Spleen (tissue), 13 donors: ENCODE measurements at places on chromosomes 4 and X. TPM values are rescaled to one million over a fixed set of nuclear protein-coding genes. Genes with fewer than 3 reads are reported as not detected.

- no peak overlapping the region for H3K27ac ChIP-seq
- H3K4me1 ChIP-seq, result peaks cover 21% of the 10 kb centered on the region
- H3K27me3 ChIP-seq, result no peaks in the 10 kb centered on the region
- no peak for DNase-seq
- no peaks in the 10 kb centered on the region for H3K36me3 ChIP-seq
Observed at GRCh38 chr4:54281054-54281766, 52.1 kb downstream of the PDGFRA start.

- H3K27ac ChIP-seq, result no peak overlapping the region
- no peaks in the 10 kb centered on the region for H3K27me3 ChIP-seq
- DNase-seq, result no peak
- H3K4me1 ChIP-seq, result no peaks in the 10 kb centered on the region
Observed at GRCh38 chr4:26467724-26468123, 22.6 kb downstream of the CCKAR start.

The ADGRL3 gene
- total RNA-seq, result 0.92 TPM

DNA sequence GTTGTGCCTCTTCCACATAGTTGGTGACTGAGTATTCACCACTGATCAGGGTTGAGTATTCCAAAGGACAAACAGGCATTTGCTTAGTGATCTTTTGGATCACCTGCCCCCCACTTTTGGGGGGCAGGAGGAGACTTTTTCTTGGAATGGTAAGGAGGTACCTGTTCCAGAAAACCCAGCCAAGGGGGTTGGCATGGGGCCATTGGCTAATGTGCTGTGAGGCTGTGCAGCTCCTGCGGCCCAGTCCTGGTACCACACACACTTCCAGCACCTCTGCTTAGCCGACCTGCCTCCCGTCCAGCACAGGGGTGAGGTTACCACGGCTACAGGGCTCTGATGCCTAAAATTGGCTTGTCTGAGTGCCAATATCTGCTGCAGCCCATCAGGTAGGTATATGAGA lies 40.1 kb upstream of the MGST2 start:
- H3K27me3 ChIP-seq, result no peaks in the 10 kb centered on the region
- no peak overlapping the region for H3K4me3 ChIP-seq
- no peak overlapping the region for H3K27ac ChIP-seq

- H3K36me3 ChIP-seq, result no peaks in the 10 kb centered on the region
- no peak for DNase-seq
- H3K27ac ChIP-seq, result no peak overlapping the region
- no peak overlapping the region for H3K4me3 ChIP-seq
- no peaks in the 10 kb centered on the region for H3K27me3 ChIP-seq
Observed at GRCh38 chr4:79147251-79147650, 178.6 kb downstream of the NAA11 start.

The GASK1B gene
- 30.9 TPM for total RNA-seq

GRCh38 chr4:24780936-24781495 lies 14.4 kb upstream of the SOD3 start:
- no peaks in the 10 kb centered on the region for H3K27me3 ChIP-seq
- DNase-seq, result no peak
- no peaks in the 10 kb centered on the region for H3K36me3 ChIP-seq
- no peak overlapping the region for H3K27ac ChIP-seq

The CD38 gene
- total RNA-seq, result 62.7 TPM

- H3K4me1 ChIP-seq, result no peaks in the 10 kb centered on the region
- H3K36me3 ChIP-seq, result no peaks in the 10 kb centered on the region
- peak; percentile 61 for DNase-seq
Observed at GRCh38 chr4:100870940-100871772, 353.3 kb upstream of the EMCN start.

DNA sequence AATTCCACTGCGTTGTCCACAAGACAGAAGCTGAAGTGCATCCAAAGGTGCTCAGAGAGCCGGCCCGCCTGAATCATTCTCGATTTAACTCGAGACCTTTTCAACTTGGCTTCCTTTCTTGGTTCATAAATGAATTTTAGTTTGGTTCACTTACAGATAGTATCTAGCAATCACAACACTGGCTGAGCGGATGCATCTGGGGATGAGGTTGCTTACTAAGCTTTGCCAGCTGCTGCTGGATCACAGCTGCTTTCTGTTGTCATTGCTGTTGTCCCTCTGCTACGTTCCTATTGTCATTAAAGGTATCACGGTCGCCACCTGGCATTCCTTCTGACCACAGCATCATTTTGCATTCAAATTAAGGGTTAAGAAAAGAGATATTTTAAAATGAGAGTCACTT lies 115.5 kb downstream of the NFKB1 start:
- no peak for DNase-seq
- no peaks in the 10 kb centered on the region for H3K27me3 ChIP-seq
- no peak overlapping the region for H3K27ac ChIP-seq
- H3K36me3 ChIP-seq, result peaks cover 56% of the 10 kb centered on the region
- H3K4me3 ChIP-seq, result no peak overlapping the region
